ENCODE measurements at places on chromosomes 16 and 17.

- no peak for DNase-seq
Measured at GRCh38 chr16:79287424-79287917, 313.1 kb downstream of the MAF start.

DNA sequence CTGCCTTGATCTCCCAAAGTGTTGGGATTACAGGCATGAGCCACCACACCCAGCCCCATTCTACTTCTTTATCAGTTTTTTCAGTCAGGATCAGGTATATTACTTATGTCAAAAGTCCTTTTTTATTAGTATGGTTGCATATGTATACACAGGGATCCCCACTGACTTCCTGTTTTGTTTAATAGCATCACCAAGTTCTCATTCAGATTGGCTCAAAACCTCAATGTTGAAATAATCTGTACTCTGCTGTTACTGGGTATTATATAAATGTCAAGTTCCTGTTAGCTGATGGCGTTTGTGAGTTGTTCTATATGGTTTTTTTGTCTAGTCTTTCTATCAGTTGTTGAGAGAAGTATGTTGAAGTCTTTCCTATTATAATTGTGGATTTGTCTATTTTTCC lies 168.5 kb downstream of the BCAS3 start:
- no peak for DNase-seq

- DNase-seq, result no peak
Measured at GRCh38 chr17:64074704-64075426, 54.4 kb upstream of the ICAM2 start.

GRCh38 chr17:2190014-2190413 lies 113.6 kb downstream of the SMG6 start:
- DNase-seq, result no peak

- DNase-seq, result no peak
Measured at GRCh38 chr17:39979016-39979670, 1.5 kb upstream of the PSMD3 start.

DNA sequence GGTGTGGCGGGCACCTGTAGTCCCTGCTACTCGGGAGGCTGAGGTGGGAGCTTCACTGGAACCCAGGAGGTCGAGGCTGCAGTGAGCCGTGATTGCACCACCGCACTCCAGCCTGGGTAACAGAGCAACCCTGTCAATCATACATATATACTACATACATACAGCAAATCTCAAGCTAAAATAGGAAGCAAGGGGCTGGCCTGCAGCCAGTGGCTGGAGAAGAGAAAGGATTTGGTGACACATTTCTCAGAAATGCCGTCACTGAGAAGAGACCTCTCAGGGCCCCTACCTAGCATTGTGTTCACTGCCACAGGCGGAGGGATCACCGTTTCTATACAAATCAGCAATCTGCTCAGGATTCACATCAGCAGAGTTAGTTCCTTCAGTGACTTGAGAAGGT lies 16.9 kb downstream of the NARF start:
- no peak for DNase-seq

DNA sequence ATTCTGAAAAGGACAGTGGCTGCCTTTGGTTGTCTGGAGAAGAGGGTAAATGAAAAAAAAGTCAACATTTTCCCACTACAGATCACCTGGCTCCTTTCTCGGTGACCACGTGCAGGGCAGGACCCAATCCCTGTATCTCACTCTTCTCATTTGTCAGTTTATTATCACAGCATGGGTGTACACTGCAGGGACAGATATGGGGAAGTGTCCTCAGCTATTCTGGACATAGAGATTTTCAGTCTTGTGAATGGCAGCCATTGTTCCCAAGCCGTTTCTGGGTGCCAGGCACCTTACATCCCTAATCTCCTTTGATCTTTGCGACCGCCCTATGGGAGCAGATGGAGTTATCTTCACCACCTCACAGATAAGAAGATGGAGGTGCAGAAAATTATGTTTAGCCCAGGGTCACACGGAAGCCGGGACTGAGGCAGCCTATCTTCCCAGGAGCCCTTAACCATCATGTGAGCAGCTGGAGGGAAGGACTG lies 7.2 kb downstream of the ADORA2B start:
- DNase-seq, result peak; percentile 9

DNA sequence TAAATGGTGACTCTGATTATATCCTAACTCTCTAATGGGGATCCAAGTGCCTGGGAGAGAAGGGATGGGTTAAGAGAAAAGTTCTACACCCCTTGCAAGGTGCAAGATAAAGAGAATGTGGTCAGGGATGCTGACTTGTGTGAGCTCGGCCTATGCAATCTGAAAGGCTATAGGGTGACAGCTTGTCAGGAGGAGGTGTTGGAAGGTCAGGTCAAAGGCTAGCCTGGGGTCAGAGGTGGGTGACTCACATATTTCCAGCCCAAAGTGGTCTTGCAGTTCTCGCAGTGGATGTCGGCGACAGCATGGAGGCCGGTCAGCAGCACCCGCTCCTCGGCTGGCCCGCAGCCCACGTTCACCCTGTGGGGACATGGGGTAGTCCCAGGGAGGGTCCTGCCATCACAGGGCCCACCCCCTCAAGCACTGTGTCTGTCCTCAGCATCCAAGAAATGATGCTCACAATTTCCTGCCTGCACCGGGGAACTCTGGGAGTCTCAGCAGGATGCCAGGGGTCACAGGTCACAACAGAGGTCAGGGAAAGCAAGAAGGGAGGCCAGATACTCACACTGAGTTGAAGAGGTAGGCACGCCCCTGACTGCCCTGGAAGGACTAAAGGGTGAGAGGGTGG lies 1.4 kb downstream of the YPEL3 start:
- no peak for DNase-seq

- no peak for DNase-seq
Measured at GRCh38 chr17:10547351-10547750, 2.1 kb downstream of the MYH2 start.

DNA sequence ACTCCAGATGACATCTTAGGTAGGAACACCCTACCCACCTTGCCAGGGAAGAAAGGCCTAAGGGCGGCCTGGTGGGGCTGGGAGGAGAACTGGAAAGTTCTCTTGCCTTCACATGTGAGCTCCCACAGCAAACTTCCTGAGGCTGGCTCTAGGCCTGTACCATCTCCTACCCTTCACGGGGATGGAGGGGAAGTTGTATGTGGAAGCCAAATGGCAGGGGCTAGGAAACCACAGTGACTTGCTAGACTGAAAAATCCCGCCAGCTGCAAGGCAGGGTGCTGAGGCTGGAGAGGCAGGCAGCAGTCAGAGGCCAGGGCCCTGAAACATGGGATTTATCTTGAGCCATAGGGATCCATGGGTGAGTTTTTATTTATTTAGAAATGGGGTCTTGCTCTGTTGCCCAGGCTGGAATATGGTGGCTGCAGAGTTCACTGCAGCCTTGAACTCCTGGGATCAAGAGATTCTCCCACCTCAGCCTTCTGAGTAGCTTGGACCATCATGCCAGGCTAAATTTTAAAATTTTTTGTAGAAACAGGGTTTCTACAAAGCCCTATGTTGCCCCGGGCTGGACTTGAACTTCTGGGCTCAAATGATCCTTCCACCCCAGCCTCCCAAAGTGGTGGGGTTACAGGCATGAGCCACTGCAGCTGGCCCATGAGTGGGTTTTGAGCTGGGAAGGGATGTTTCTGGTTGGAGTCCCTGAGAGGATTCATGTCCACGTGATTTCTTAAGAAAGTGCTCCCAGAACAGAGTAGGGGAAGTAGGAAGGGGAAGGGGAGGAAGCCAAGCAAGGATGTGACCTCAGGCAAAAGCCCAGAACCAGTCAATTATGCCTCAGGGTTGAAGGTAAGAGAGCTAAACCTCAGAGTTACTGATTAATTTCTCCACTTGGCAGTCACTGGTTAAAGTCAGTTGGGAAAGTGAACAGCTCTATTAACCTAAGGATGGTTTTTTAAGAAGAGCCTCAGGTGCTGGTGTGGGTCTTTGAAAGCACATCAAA lies 4.0 kb upstream of the KAT8 start:
- DNase-seq, result no peak

DNA sequence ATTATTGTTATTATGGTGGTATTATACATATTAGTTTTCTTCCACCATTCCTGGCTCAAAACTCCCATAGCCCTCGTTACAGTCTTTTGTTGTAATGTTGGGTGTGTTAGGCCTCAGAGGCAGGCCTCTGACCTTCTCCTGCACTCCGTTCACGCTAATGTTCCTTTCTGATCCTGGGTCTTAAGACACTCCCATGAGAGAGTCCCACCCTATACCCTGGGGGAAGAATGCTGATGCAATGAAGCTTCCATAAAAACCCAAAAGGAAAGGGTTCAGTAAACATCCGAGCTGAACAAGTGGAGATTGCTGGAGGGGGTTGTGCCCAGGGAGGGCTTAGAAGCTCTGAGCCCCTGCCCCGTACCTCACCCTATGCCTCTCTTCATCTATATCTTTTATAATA lies 141.3 kb upstream of the NETO2 start:
- DNase-seq, result no peak

DNA sequence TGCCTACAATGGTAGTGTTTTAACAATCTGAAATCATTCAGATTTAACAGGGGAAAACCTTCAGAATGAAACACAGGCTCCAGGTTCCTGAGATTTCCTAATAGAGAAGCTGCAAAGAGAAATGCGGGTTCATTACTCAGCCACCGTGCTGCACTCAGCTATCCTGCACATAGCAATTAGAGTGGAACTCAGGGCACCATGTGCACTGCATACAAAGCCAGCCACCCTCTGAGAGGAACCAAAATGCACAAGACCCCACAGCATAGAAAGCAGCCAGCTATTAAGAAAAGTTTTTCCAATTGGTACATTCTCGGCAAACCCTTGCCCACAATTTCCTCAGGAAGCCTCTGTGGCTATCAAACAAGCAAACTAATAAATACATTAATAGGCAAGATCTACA lies 37.4 kb downstream of the TOM1L2 start:
- no peak for DNase-seq

- no peak for DNase-seq
Measured at GRCh38 chr17:78572239-78573205, 4.7 kb downstream of the DNAH17 start.

GRCh38 chr17:59963738-59964481 lies 630 bp downstream of the RNFT1 start:
- DNase-seq, result peak; percentile 84

GRCh38 chr17:83180996-83181481 lies 101.6 kb downstream of the METRNL start:
- DNase-seq, result peak; percentile 51

DNA sequence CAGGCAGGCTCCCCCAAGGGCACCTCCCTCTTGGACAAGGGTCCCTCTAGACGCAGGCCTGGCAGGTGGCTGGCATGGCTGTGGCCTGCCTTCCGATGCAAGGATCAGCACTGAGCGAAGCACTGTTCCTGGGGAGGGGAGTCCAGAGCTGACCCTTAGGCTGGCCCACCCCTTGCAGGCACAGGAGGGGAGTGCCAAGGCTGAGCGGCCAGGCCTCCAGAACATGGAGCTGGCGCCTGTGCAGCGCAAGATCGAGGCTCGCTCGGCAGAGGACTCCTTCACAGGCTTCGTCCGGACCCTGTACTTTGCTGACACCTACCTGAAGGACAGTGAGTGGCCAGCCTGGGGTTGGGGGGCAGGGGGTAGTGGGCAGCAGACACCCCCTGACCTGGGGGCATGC lies 16.8 kb upstream of the MYO15B start:
- no peak for DNase-seq

- DNase-seq, result no peak
Measured at GRCh38 chr16:10849736-10850477, 27.1 kb upstream of the CIITA start.

GRCh38 chr16:6153901-6154300 lies 1056.3 kb upstream of the EEF2KMT start:
- DNase-seq, result no peak

DNA sequence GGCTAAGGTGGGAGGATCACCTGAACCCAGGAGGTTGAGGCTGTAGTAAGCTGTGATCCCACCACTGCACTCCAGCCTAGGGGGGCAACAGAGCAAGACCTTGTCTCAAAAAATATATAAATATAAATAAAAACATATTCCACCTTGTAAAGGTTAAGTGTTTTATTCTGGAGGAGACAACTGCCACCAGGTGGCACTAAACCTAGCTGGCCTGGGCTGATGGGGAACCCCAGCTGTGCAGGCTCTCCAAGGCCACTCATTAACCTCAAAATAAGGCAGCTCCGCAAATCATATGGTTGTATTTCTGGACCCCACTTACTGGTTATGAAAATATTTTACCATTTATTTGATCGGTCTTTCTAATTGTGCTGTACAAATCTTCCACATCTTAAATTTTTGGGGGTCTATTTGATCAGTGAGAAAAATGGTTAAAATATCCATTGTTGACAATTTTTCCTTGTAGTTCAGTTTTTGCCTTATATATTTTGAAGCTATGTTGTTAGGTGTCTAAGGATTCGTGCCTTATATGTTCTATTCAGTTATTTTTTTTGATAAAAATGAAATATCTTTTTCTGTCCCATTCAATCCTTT lies 8.5 kb upstream of the ICAM2 start:
- DNase-seq, result no peak

DNA sequence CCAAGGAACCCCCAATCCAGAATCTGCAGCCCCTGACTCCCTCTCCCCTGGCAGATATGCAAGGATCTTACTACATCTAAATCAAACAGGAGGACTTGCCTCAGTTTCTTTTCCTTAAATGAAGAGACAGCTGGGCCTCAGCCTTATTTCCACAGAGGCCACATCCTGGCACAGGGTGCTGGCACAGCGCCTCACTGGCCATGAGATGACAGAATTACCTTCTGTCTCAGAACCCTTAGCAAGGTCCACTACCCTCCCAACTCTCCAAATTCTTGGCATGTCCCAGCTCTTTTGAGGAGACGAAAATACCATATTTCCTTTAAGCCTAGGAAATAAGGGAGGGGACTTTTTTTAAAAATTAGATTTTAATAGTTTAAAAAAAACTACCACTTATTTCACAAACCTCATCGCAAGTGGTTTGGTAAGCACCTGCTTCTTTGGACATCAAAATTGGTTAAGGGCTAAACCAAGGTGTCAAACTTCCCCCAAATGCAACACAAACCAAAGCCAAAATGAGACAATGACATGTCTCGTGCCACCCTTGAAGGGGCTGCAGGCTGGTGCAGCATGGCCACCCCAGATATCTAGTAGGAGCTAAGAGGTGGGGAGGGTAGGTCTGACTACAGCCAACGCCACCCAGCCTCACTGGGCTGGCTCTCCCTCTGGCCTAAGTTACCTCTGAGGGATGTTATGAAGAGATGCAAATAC lies 25.3 kb downstream of the FAM117A start:
- DNase-seq, result no peak

GRCh38 chr16:78230832-78231231 lies 131.4 kb downstream of the WWOX start:
- no peak for DNase-seq

- no peak for DNase-seq
Measured at GRCh38 chr16:78211946-78212345, 112.5 kb downstream of the WWOX start.

GRCh38 chr16:59593194-59593661 lies 859.1 kb upstream of the GOT2 start:
- no peak for DNase-seq

GRCh38 chr17:7755095-7755890 lies 37.7 kb downstream of the DNAH2 start:
- peak; percentile 51 for DNase-seq
